ENCODE measurements at places on chromosomes 5 and 9.

DNA sequence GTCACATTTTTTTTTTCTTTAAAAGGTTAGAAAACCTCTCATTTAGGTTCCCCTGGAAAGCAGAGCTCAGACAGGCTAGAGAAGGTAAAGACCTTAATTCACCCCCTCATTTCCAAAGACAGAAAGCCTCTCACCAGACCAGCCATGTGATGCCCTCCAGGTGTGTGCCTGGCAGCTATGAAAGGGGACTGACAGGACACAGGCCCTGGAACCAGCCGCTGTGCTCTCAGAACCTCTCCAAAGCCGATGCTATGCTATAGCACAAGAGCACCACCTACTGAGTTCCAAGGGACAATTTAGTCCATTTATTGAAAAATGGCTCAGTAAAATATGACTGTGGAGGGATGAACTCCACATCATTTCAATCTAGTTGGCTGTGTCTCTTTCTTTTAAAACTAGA is 48.8 kb downstream of the FANCC start:
- DNase-seq: peak; percentile 32

- no peak for DNase-seq
Measured at GRCh38 chr5:148312153-148312552, at the start of gene SPINK7. TSS of gene SPINK7 (plus strand) at chr5:148312423. CDS start at chr5:148312484, 61 bp downstream.

DNA sequence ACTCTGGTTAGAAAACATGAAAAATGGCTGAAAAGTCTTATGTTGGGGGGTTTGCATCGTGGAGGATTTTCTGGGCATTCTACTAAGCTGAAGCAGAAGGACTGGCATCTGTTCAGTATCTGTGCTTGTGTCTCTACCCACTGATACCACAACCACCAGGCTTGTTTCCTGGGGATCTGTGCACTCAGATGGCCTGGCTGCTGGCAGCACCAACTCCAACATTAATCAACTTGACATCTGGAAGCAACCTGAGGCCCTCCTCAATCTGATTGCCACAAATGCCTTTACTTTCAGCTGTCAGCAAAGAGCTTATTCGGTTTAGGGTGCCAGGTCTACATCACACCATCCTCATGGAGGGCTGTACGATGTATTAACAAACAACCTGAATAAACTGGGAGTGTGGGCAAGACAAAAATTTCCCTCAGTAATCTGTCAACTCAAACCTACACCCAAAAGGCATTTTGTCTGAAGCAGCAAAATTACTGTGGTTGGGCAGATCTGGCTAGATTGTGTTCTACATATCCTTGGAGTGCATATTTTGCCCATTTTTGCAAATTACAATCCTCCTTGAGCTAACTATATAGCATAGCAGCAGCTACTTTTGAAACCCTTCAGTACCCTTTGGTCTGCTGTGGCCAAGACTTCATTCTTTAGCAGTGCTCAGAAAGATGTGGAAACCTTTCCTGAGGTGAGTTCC is 74.6 kb downstream of the FOXD1 start:
- no peak for DNase-seq

GRCh38 chr5:69252437-69252836 is 17.8 kb downstream of the CDK7 start:
- DNase-seq: no peak

GRCh38 chr5:126801992-126802294 is 25.0 kb downstream of the LMNB1 start:
- DNase-seq: no peak

- no peak for DNase-seq
Measured at GRCh38 chr9:124439086-124439485, 11.2 kb upstream of the ADGRD2 start.

GRCh38 chr5:14676320-14676719 is 11.8 kb downstream of the OTULIN start:
- no peak for DNase-seq

DNA sequence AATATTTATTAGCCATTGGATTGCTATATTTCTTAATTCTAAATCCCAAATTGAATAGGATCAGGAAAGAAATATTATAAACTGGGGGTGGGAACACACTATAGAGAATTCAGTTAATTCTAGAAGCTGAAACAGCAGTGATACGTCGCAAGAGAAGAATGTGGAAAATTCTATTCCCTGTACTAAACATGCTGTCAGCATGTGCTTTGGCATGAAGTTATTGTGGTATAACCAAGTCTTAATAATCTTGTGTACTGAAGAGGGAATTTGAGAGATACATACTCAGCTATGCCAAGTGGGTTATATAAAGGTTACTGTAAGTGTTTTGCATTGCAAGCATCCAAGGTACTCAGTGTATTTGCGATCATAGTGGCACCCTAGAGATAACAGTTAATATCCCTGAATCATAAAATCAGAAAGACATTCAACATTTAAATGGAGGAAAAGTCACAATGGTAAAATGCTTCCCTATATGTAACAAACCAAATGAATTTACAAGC is 1492.9 kb upstream of the C9orf72 start:
- no peak for DNase-seq

DNA sequence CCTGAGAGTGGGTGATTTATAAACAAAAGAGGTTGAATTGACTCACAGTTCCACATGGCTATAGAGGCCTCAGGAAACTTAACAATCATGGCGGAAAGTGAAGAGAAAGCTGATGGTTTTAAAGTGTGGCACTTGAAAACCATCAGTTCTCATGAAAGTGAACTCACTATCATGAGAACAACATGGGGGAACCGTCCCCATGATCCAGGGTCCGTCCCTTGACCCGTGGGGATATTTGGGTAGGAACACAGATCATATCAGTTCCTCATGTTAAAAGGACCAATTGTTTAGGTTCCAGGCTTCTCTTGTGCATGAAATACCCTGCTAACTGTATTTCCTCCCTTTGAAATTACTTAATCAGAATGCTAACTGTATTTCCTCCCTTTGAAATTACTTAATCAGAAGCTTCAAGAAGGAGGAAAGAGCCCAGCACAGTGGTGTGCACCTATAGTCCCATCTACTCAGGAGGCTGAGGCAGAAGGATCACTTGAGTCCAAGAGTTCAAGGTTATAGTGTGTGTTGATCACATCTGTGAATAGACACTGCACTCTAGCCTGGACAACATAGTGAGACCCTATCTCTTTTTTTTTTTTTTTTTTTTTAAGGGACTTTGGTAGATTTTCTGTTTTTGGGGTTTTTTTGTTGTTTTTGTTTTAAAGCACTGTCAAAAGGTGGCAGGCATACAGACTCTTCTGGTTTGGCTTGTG is 24.8 kb downstream of the TTC1 start:
- no peak for DNase-seq

- no peak for DNase-seq
Measured at GRCh38 chr5:124045412-124045811, 533.4 kb downstream of the CSNK1G3 start.

DNA sequence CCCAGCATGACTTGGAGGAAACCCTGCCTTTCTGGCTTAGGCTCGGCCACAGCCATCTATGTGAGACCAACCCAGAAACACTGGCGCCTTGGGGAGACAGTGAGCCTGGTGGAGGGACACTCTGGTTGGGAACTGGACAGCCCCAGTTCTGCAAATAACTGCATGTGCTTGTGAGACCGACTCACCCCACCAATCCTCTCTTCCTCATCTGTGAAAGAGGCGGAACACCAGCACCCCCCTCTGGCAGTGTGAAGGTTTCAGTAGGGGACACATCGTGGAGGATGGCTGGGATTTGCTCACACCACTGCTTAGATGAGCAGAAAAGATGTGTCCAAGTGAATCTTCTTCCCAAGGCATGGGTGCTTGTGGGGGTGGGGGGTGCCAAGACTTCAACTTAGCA is 43.4 kb upstream of the N4BP3 start:
- DNase-seq: no peak

DNA sequence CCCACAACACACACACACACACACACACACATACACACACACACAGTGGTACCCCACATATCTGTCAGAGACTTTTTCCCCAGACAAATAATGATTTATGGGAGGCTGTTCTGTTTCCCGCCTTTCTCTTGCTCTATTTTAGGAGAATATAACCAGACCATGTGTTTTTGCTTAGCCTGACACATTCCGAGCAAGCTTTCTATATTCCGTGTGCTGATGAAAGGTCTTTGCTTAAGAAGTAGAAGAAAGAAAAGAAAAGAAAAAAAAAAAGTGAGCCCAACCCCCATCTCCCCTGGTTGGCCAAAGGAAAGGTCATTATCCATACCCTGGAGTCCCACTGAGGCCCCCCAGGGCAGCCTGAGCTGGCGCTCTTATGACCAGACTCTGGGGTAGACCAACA is 338.6 kb downstream of the SLIT3 start:
- DNase-seq: no peak

GRCh38 chr5:122896598-122897282 is 51.3 kb downstream of the SNX24 start:
- no peak for DNase-seq

- no peak for DNase-seq
Measured at GRCh38 chr5:131751506-131751905, 45.3 kb downstream of the FNIP1 start.

- DNase-seq: no peak
Measured at GRCh38 chr9:134557331-134557730, 84.3 kb upstream of the COL5A1 start.

- DNase-seq: no peak
Measured at GRCh38 chr5:15252331-15252730, 247.6 kb upstream of the FBXL7 start.

DNA sequence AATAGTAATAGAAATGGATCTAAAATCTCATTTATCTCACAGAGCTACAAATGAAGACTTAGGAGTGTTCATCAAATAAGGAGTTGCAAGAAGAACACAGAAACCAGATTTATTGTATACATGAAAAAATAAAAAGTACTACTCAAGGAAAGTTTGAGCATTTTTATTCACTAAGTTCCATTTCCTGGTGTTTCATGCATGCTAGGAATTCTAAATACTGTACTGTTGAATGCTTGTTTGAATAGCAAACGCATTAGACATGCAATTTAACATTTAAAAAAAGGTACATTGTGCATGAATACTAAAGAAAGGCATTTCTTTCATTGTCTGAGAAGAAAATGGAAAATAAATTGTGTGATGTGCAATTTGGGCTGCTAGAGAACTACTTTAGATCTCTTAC is 52.1 kb downstream of the C6 start:
- DNase-seq: no peak

GRCh38 chr9:114429488-114429887 is 41.7 kb upstream of the AKNA start:
- DNase-seq: no peak

GRCh38 chr9:18596920-18597319 is 123.0 kb downstream of the ADAMTSL1 start:
- no peak for DNase-seq

DNA sequence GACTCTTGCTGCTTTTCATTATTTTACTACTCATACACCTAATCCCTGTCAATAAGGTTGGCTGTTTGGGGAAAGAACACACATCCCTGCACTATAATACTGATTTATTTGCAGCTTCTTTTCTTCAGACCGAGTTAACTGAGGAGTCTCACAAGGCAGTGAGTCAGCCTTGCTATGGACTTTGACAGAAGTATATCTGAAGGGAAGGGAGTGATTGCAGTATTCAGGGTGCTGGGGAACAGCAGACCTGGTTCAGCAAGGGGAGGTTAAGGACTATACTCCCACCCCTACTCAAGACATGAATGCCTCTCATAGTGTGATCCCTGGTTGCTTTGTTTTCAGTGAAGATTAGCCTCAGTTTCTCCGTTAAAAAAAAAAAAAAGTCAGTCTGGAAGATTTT is 99.8 kb downstream of the TLE4 start:
- DNase-seq: no peak

DNA sequence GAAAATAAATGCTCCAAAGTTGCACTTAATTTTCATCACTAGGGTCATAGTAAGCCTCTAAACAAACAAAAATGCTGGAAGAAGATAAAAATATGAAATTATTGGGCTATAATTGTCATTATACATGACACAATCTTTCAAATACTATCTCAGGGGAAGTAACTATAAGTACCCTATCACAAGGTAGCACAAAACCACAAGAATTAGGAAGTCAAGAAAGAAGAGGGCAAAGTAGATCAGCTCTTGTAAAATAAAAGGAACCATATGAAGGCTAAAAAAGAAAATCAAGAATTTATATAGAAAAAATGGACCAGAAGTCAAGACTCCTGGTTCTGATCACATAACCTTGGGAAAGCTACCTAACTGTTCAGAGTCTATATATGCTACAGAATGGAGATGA is 48.1 kb downstream of the DIAPH1 start:
- DNase-seq: no peak

DNA sequence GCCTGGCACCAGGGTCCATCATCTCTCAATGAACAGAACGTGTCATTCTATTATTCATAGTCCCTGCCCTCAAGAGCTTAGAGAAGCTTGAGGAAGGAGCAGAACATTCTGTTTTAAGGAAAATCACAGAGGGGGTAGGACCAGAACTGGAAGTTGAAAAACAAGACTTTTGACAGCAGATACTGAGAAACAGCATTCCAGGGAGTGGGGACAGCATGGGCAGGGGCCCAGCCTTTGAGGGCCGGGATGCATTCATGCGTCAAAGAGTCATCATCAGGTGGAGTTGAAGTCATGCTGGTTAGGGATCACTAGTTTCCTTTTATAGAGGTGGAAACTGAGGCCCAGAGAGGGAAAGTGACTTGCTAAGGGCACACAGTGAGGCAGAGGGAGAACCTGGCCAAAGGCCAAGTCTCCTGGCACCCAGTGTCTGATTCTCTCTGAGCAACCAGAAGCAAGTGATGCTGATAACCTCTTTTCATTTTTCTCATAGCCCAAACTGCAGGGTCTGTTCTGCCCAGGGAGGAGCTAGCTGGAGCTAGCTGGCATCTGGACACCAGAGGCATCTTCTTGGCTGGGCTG is 41.5 kb upstream of the STXBP1 start:
- DNase-seq: no peak

DNA sequence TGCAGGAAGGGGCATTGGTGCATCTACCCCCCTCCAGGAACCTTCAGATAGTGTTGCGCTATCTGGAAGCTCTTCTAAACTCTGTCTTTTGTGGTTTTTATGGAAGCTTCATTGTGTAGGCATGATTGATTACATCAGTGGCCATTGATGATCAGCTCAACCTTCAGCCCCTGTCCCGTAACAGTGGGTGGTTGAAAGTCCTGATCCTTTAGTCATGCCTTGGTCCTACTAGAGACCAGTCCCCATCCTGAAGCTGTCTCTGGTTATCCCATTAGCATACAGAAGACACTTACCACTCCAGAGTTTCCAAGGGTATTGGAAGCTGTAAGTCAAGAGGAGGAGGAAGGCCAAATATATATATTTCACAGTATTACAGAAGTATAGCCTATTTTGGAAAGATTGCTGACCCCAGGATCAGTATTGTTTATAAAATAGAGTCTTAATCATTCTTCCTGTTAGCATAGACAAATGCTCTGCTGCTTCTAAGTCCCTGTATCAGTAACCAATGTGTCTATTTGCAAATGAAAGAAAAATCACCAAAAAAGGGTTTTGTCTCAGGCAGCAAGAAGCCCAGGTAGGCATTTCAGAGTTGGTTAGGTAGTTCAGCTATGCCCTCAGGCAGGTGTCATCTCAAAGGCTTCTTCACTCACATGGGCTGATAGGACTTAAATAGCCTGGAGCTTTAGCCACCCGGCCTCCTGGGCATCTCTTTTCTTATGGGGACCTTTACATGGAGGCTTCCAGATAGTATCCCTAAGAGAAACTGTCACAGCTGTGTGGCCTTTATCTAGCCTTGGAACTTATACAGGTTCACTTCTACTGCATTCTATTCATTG is 41.6 kb downstream of the SPIN1 start:
- no peak for DNase-seq
